ENCODE measurements at places on chromosomes 7 and 10. TPM values are rescaled to one million over a fixed set of nuclear protein-coding genes. Genes with fewer than 3 reads are reported as not detected.

The ODAD2 gene
- 3.2 TPM for total RNA-seq

The PLXNA4 gene
- total RNA-seq = 17.5 TPM

The INSIG1 gene
- total RNA-seq = 90.6 TPM

The GIMAP8 gene
- 7.5 TPM for total RNA-seq

The GPR26 gene
- 1.4 TPM for total RNA-seq

The FMC1 gene
- 8.5 TPM for total RNA-seq

The OPN1SW gene
- total RNA-seq = 35.2 TPM

Data from camera-type eye (tissue), 1 donor.